GM12864 (cell line): ENCODE measurements at places on chromosomes 5 and 9.

DNA sequence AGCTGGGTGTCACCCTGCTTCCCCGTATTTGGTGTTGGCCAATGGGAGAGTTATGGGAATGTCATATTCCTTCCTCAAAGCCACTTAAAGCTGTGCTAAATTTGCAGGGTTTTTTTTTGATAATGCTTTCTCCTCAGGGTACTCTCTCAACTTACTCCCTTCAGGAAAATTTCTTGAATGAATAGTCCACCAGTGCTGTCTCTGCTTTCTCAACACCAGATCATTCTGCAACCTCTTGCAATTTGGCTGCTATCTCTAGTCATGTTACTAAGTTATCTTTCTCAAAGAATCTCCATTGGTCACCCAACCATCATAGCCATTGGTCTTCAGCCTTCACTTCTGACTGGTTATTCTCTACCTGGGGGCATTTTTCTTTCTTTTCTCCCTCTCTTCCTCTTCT, 13.4 kb upstream of the TNFAIP8 start:
- DNase-seq: no peak

DNA sequence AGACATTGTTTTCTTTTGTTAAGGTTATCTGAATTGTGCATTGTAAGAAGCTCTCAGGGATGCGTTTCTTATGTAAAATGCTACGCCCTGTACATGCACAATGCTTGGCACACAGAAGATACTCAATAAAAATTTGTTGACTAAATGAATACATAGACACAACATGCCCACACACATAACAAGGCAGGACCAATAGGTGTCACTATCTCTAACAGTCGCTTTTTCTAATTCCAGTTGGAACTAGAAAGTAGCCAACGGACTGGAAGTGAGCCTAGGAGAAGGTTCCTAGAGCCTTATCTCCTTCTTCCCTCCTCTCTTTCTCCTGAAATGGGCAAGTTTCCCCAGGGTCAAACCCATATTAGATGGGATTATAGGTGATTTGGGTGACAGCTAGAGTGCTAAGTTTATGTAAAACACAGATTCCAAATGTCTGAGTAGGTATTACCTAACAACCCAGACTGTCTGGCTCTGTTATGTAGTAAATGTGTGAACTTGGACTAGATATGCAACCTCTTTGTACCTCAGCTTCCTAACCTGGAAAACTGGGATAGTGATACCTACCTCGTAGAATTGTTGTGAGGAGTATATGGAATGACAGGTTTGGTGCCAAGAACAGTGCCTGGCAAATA, 603.0 kb downstream of the RAB3C start:
- no peak for DNase-seq

- no peak for DNase-seq
Measured at GRCh38 chr9:98287384-98287783, 31.9 kb upstream of the TBC1D2 start.

DNA sequence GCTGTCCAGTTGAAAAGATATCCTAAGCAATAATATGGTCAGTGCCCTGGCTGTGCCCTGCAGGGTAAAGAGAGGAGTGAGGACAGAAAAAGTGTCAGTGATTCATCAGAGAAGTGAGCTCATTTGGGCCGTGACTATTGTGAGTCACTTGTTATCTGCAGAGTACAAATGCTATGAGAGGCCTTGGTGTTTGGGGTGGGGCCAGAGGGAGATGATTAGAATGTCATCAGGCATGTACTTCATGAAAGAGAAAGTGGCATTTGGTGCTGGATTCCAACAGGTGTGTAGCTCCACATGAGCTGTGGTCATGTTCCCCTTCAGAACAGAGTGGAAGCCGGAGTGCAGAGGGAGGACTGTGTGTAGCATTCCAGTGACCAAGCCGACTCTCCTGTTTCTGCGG, 174.1 kb downstream of the KDM4C start:
- no peak for DNase-seq

GRCh38 chr5:169416583-169417196, 115.8 kb upstream of the SLIT3 start:
- peak; percentile 41 for DNase-seq

- DNase-seq: no peak
Measured at GRCh38 chr9:93480728-93481324, 27.4 kb upstream of the FAM120AOS start.

DNA sequence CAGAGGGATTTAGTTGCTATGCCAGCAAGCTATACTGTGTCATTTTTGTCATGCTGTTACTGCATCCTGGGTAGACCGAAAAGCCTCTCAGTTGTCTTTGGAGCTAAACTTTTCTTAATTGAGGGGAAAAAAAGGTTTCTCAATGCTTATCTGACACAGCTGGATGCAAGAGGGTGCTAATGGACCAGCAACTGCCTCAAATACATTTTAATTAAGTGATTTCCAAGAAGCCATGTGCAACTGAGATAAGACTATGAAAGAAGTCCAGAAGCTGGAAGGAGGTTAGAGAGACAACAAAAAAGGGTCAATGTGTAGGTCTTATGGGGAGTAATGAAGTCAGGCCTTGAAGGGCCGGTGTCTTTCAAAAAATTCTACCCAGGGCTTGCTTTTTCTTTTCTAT, 465.7 kb upstream of the DMAC1 start:
- DNase-seq: no peak

GRCh38 chr9:111975709-111976108, 79.1 kb downstream of the UGCG start:
- DNase-seq: no peak
